ENCODE measurements at places on chromosomes 7 and 10.

- no peak for DNase-seq
Measured at GRCh38 chr7:125278318-125278717, 348.7 kb upstream of the POT1 start.

GRCh38 chr10:48821692-48822091 is 117.9 kb downstream of the LRRC18 start:
- DNase-seq = no peak

DNA sequence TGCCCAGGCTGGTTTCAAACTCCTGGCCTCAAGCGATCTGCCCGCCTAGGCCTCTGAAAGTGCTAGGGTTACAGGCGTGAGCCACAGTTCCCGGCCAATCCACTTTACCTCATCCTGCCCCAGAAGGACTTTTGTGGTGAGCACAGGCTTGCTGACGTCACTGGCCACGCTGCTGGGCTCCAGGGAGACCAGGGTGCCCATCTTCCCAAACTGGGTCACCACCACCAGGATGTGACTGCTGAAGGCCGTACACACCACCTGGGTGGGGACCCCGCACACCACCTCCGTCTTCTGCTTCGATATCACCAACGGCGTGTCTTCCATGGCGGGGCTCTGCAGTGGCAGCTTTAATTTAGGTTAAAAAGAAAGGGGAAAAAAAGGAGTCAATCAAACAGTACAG is 816 bp downstream of the PSMG3 start:
- DNase-seq = no peak

GRCh38 chr7:51256209-51256781 is 60.3 kb downstream of the COBL start:
- no peak for DNase-seq

DNA sequence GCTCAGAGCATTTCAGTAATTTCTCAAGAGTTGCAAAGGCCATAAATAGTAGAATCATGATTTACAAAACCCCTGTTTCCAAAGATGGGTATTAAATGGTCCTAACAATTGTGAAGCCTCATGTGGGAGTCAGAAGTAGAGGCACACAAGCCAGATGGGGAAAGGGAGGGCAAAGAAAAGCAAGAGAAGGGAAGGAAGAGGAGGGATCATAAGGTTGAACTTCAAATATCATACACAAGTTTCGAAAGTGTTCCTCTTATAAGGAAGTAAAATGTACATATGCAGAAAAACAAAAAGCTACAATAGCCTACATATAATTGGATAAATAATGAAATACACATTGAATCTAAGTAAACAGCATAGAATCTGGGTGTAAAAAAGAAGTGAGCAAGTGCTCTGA is 6.0 kb downstream of the LIPN start:
- no peak for DNase-seq

DNA sequence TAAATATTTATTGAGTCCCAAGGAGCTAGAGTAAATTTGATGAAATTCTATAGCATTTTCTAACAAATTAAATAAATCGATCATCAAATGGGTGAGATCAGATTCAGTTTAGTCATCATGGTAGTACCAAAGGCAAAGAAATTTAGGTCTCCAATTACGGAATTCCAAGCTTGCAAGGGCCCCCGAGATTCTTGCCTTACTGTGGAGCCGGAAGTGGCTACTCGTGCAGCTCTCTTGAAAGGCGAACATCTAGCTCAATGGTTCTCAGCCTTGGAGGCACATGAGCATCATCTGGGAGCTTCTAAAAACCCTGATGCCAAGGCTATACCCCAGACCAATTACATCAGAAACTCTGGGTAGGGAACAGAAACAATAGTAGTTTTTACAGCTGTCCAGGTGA is 117.9 kb upstream of the PRR15 start:
- no peak for DNase-seq
